ENCODE measurements at places on chromosomes 1 and 21.

- DNase-seq: no peak
Measured at GRCh38 chr1:225258811-225259210, 169.0 kb downstream of the LBR start.

DNA sequence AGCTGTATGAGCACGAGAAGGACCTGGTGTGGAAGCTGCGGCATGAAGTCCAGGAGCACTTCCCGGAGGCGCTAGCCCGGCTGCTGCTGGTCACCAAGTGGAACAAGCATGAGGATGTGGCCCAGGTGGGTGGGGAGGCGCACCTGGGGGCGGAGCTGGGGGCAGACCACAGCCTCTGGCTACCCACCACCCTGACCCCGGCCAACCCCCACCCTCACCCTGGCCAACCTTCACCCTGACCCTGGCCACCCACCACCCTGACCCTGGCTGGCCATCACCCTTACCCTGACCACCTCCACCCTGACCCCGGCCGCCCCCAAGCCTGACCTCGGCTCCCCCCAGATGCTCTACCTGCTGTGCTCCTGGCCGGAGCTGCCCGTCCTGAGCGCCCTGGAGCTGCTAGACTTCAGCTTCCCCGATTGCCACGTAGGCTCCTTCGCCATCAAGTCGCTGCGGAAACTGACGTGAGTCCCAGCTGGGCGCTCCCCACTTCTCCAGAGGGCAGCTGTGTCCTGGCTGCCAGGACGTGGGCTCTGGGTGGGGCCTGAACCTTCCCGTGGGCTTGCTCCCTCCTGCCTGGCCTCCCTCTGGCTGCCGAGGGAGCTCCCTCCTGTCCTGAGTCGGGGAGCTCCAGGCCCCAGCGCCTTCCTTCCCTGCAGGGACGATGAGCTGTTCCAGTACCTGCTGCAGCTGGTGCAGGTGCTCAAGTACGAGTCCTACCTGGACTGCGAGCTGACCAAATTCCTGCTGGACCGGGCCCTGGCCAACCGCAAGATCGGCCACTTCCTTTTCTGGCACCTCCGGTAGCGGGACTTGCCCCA, 69.5 kb downstream of the PIK3CD start:
- DNase-seq: no peak

GRCh38 chr1:13494025-13494424, 19.8 kb downstream of the LRRC38 start:
- DNase-seq: no peak

GRCh38 chr1:67209521-67209920, 43.3 kb downstream of the IL23R start:
- DNase-seq: no peak

- peak; percentile 56 for DNase-seq
Measured at GRCh38 chr21:33587792-33588484, 546 bp downstream of the DONSON start.

GRCh38 chr1:42936309-42937078, 22.2 kb downstream of the SLC2A1 start:
- DNase-seq: no peak

- no peak for DNase-seq
Measured at GRCh38 chr1:88029142-88029541, 654.9 kb upstream of the PKN2 start.

DNA sequence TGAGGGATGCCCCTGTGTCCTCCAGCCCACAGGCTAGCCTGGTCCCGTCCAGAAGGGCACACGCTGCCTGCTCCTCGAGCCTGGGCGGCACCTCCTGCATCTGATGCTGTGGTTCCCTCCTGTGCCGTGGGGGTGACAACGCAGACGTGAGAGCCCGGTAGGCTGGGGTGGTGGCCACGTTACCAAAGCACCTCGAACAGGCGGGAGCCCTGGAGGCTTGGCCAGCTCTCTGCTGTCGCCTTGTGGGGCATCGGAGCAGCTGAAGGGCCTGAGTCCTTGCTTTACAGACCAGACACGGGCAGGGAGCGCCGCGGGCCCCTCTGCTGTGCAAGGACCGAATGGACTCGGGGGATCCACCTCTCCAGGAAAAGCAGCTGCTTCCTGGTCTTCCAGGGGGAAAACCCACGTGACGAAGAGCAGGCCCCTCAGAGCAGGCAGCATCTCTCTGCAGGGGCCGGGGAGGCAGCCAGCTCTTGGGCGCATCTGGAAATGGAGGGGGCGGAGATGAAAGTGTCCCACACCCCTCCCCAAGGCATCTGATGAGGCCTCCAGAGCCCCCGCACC, 133.3 kb downstream of the NPHP4 start:
- DNase-seq: no peak

GRCh38 chr21:30044447-30045064, 104.8 kb upstream of the GRIK1 start:
- DNase-seq: no peak
